Esophagus muscularis mucosa (tissue), 4 donors: ENCODE measurements at places on chromosomes 7 and 10. TPM values are rescaled to one million over a fixed set of nuclear protein-coding genes. Genes with fewer than 3 reads are reported as not detected.

GRCh38 chr10:34548466-34548865 lies 266.6 kb downstream of the PARD3 start:
- peaks cover 24% of the 10 kb centered on the region for H3K4me1 ChIP-seq
- no peak overlapping the region for H3K4me3 ChIP-seq
- DNase-seq: no peak
- no peaks in the 10 kb centered on the region for H3K27me3 ChIP-seq

DNA sequence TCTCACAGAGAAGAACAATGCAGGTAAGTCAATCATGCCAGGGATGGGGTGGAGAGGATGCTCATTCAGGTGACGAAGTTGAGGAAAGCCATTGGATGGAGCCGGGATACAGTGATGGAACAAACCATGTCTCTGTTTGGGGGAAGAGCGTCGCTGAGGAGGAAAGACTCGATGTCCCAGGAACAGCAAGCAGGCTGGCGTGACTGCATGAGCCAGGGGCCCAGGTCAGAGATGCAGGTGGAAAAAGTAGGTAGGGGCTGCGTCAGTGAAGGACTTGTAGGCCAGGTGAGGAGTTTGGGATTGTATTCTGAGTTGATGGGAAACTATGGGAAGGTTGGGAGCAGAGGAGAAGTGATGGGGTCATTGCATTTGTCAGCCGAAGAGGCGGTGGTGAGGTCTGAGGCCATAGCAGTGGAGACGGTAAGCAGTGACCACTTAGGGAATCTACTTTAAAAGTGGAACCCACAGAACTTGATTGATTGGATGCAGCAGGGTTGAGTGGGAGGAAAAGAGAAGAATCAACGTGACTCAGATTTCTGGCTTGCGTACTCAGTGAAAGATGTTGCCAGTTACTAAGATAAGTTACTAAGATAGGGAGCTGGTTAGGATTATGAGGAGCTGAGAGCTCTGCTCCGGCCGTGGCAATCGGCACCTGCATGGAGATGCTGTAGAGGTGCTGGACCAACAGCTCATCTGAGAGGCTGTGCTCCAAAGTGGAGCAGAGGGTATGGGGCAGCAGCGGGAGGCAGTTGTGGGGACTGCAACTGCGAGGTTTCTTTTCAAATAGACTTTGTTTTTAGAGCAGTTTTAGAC lies 12.5 kb upstream of the IL2RA start:
- no peak overlapping the region for H3K27ac ChIP-seq
- no peaks in the 10 kb centered on the region for H3K36me3 ChIP-seq
- H3K27me3 ChIP-seq: no peaks in the 10 kb centered on the region
- H3K4me3 ChIP-seq: no peak overlapping the region
- H3K4me1 ChIP-seq: peaks cover 12% of the 10 kb centered on the region

DNA sequence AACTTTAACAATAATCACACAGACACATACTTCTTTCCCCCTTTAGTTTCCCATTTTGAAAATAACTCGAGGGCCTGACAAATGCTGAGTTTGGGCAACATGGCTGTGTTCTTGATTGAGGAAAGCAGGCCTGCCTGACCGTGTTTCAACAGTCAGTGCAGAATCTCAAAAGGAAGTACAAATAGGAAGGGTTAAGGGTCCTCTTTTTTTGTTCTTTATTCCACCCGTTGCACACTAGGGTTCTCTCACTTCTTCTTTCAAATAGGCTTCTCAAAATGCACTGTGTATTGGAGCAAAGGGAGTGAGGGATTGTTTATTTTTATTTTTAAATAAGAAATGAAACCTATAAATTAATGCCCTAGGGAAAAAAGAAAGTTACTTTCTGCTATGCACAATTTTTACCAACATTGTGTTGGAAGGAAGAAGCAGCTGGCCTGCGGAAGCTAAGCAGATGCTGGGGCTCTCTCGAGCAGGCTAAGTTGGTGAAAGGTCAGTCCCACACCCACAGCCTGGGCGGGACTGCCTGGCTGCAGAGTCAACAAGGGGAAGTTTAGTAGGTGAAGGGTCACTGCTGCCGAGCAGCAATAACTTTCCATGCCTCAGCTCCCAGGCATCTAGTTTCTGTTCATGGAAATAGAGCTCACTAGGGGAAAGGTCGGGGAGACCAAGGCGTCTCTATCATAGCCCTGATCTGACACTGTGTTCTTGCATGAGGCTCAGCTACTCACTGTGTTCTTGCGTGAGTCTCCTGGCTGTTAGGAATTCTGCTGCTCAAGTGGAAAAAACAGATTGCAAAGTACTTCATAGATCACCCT lies 12.2 kb upstream of the PDK4 start:
- peak overlapping the region; percentile 77 for H3K27ac ChIP-seq
- H3K27me3 ChIP-seq: no peaks in the 10 kb centered on the region
- peaks cover 66% of the 10 kb centered on the region for H3K4me1 ChIP-seq
- H3K36me3 ChIP-seq: no peaks in the 10 kb centered on the region
- peak overlapping the region; percentile 41 for H3K4me3 ChIP-seq

DNA sequence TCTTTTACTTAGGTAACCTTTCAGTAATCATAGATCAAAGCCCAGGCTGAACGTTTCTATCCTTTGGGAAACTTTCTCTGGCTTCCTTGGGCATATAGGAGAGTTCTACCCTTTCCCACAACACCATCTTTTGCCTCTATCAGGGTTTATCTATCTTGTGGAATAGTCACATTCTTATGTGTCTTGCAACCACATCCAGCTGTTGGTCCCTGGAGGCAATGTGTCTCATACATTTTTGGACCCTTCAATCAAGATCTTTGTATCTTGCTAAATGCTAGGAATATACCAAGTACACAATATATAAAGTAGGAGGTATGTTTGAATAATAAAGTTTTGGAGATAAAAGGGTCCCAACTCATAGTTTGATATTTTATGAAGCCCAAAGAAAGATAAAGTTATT lies 121.7 kb downstream of the RNLS start:
- H3K4me1 ChIP-seq: no peaks in the 10 kb centered on the region
- DNase-seq: no peak
- no peaks in the 10 kb centered on the region for H3K27me3 ChIP-seq
- H3K4me3 ChIP-seq: no peak overlapping the region
- no peak overlapping the region for H3K27ac ChIP-seq

DNA sequence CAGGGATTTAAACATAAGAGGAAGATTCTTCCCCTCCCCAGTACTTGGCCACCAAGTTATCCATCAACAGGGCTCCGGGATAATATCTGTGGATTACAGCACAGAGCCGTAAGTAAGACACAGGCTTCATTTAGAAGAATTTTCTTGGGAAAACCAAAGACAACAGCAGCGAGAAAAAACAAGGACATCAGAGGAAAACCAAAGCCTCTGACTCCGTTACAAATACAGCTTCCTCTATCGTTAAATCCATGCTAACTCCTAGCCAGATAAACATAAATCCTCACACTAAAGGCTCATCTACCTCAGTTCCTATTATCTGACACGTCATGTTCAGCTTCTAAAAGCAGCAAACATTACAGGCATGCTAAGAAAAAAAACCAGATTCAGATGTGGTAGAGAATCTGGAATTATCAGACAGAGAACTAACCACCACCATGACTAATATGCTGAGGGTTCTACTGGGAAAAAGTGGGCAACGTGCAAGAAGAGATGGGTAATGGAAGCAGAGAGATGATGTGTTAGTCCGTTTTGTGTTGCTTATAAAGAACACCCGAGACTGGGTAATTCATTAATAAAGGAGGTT lies 48.4 kb downstream of the BRI3 start:
- peaks cover 15% of the 10 kb centered on the region for H3K27me3 ChIP-seq
- no peak for DNase-seq
- no peaks in the 10 kb centered on the region for H3K4me1 ChIP-seq

- H3K36me3 ChIP-seq: no peaks in the 10 kb centered on the region
- H3K27me3 ChIP-seq: peaks cover 31% of the 10 kb centered on the region
- peak; percentile 89 for DNase-seq
- peaks cover 44% of the 10 kb centered on the region for H3K4me1 ChIP-seq
- H3K27ac ChIP-seq: no peak overlapping the region
These were observed 5.3 kb downstream of the CYP26C1 start for GRCh38 chr10:93065675-93066543.

DNA sequence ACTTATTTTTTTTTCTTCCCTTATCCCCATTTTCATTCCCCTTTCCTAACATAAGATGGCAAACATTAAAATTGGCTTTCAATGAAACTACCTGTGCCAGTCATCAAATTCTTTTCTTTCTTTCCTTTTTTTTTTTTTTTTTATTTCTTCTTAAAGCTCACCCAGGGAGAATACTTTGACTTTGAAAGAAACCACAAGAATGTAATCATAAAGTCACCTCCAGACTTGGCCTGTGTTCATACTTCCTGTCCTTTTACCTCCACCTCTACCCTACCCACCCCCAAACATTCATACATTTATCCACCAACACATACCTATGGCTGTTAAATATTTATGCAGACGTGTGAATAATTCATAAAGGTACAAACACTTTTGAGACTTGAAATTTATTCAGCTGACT lies 254.6 kb downstream of the SLC25A13 start:
- H3K4me3 ChIP-seq: no peak overlapping the region
- no peak for DNase-seq
- H3K36me3 ChIP-seq: no peaks in the 10 kb centered on the region

DNA sequence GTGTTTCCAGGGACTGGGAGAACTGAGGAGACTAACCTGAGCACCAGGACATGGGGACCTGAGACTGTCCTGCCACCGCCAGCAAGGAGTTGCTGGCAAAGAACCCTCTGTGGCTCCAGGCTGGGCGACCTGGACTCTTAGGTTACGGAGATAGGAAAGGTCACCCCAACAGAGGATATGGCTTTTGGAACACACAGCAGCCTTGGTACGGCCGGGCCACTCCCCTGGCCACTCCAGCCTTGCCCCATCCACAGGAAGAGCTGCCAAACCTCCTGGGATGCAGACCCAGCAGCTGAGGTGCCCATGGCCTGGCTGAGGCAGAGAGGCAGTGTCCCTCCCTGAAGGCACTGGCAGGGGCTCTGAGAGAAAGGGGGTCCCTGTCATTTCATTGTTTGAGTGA lies 137.8 kb downstream of the OAT start:
- no peak overlapping the region for H3K27ac ChIP-seq
- no peaks in the 10 kb centered on the region for H3K27me3 ChIP-seq
- no peaks in the 10 kb centered on the region for H3K36me3 ChIP-seq
- no peaks in the 10 kb centered on the region for H3K4me1 ChIP-seq
- no peak for DNase-seq
- no peak overlapping the region for H3K4me3 ChIP-seq

DNA sequence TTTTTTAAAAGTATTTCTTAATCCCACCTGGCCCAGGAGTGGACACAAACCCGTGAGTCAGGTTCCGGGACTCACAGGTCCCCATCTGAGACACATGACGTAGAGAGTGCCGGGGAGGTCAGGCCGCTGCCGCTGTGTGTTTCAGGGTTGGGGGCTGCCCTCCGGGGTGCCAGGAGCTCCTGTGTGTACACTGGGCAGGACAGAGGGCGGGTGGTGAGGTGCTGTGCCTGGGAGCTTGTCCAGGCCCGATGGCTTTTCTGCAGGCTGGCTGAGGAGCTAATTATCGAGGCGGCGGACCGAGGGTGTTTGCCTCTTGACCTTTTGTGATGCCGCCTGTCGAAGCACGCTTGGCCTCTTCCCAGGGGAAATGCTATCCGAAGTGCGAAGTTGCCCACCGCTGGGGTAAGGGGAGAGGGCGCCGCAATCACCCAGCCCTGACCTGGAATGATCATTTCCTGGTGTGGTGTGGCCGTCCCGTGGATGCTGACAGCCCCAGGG lies 42.1 kb downstream of the FOXL3 start:
- peaks cover 18% of the 10 kb centered on the region for H3K4me1 ChIP-seq
- DNase-seq: no peak
- peak overlapping the region; percentile 82 for H3K27ac ChIP-seq
- H3K36me3 ChIP-seq: no peaks in the 10 kb centered on the region
- peak overlapping the region; percentile 54 for H3K4me3 ChIP-seq

DNA sequence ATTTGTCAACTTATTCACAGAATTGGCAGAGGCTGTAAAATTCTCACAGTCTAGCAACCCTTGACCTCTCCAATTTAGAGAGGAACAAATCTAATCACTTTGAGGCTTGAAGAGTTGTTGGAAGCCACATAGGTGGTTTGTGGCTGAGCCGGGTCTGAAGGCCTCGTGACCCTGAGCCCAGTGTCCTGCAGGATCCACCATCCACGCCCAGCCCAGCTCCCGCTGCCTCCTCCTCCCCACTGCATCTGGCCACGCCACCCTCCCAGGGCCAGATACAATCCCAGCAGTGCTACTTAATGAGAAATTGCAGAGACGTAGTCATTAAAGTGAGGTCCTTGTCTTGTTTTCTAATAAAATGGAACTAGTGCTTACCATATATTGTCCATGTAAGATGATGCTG lies 81.4 kb upstream of the SHH start:
- no peak overlapping the region for H3K4me3 ChIP-seq
- H3K4me1 ChIP-seq: no peaks in the 10 kb centered on the region
- DNase-seq: no peak
- H3K36me3 ChIP-seq: no peaks in the 10 kb centered on the region
- no peak overlapping the region for H3K27ac ChIP-seq
- no peaks in the 10 kb centered on the region for H3K27me3 ChIP-seq

- DNase-seq: no peak
- no peaks in the 10 kb centered on the region for H3K4me1 ChIP-seq
- no peaks in the 10 kb centered on the region for H3K36me3 ChIP-seq
- H3K27me3 ChIP-seq: no peaks in the 10 kb centered on the region
These were observed 458.1 kb downstream of the RPS24 start for GRCh38 chr10:78491812-78492211.

DNA sequence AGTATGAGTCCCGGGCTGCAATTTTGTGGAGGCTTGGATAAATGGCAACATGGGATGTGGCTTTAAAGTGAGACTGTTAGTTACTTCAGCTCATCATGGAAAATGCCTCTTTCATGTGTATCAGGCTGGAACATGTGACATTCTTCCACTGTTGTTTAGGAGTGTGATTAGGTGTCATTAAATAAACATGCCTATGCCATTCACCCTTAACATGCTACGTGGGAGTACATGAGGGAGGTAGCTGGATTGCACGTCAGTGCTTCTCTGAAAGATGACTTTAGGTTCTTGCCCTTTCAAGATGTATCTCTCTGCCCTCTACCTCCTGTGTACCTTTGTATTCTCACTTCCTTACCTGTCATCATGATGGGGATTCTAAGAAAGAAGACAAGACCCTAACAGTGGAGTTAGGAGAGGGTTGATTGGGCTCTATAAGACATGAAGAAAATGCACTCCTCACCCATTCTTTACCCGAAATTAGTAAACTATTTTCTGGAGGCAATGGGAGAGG lies 8.9 kb downstream of the AKR1E2 start:
- H3K4me1 ChIP-seq: peaks cover 12% of the 10 kb centered on the region
- H3K4me3 ChIP-seq: no peak overlapping the region
- peak; percentile 53 for DNase-seq
- no peaks in the 10 kb centered on the region for H3K27me3 ChIP-seq
- peaks cover 8% of the 10 kb centered on the region for H3K36me3 ChIP-seq
- no peak overlapping the region for H3K27ac ChIP-seq

GRCh38 chr10:119521443-119522204 lies 20.9 kb downstream of the RGS10 start:
- H3K4me1 ChIP-seq: peaks cover 6% of the 10 kb centered on the region
- H3K4me3 ChIP-seq: no peak overlapping the region
- DNase-seq: no peak
- H3K27me3 ChIP-seq: no peaks in the 10 kb centered on the region
- no peak overlapping the region for H3K27ac ChIP-seq
- H3K36me3 ChIP-seq: peaks cover 17% of the 10 kb centered on the region

OR2A12 gene
- not detected for total RNA-seq

CACNB2 gene
- 89.6 TPM for total RNA-seq

IRF5 gene
- total RNA-seq: 7.8 TPM

CYREN gene
- total RNA-seq: 40.9 TPM

SLC13A1 gene
- not detected for total RNA-seq

PRLHR gene
- total RNA-seq: 2.1 TPM

CCDC7 gene
- total RNA-seq: 15.1 TPM

OR2A1 gene
- total RNA-seq: 0.26 TPM

HOXA10 gene
- total RNA-seq: not detected

FAM25C gene
- total RNA-seq: not detected
